Anterior cingulate cortex (tissue), 58 donors: ENCODE measurements at places on chromosomes 3 and 15.

DNA sequence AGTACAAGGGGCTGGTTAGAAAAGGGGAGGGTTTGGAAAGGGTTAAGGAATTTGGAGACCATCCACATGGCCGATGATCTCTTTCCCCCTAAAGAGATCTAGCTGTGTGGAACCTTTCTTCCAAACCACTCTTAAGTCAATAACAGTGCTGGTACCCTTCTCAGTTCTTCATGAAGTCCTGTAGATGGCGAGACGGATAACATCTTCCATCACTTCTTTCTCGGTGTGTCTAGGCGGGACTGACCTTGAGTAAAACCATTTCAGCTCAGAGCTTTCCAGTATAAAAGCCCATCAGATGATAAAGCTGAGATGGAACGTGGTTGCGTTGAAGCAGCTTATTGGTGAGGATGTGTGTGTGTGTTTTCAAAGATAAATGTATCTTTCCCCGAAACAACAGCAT is 151.5 kb upstream of the BHLHE40 start:
- no peak for DNase-seq

DNA sequence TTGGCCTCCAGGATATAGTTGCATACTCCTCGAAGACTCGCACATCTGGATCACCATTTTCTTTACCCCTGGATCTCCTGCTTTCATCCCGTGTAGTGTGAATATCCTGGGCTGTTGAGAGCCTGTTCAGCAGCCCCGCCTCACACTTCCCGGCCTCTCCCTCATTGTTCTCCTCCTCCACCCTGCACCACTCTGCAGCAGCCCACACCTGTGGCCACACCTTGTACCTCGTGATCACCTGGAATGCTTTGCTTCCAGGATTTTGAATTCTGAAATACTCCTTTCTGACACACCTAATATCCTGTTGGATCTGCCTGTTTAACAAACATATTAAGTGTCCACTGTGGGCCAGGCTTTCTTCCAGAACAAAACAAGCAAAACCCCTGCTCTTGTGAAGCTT is 14.4 kb downstream of the ABHD17C start:
- DNase-seq, result no peak

GRCh38 chr3:171876680-171877147 is 33.6 kb downstream of the TMEM212 start:
- DNase-seq, result no peak

DNA sequence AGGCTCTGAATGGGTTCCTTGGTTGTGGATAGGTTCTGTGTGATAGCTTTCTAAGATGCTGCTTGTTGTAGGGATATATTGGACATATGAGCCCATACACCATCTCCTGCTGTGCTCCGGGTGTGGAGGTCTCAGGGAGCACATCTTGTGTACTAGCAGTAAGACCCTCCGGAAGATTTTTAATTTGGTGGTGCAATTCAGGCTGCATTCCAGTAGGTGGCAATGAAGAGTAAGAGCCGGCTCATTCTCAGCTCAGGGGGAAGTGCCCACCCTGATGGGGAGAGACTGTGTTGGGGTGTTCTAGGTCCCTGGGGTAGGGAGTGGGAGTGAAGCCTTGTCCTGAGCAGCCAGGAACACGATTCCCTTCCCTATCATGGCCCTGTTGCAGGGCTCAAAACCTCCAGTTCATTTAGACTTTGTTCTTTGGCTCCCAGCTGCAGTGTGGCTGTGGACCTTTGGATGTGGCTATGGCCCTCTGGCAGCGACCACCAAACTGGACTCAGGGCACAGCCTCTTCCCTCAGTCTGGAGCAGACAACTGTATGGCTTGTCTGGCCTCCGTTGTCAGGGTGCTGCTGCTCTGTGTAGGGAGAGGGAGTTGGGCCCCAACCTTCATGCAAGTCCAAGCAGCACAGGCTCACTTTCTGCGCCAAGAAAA is 104.7 kb downstream of the UNC13C start:
- DNase-seq, result no peak

DNA sequence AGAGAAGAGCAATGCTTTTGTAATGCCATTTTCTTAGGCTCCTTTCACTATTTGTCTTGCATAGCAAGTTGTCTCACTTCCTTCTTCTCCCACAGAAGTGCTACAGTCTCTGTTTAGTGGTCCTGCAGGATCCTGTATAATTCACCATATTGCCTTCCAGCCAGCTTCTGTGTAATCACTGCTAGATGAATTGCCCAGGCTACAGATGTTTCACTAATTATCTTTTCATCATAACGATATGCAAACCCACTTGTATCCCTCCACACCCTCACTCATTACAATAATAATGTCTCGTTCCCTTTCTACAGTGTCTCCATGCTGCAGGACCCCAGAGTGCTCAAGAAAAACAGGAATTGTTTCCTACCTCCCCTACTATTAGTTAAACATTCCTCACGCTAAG is 402.9 kb downstream of the TBL1XR1 start:
- no peak for DNase-seq
